NCI-H187 treated with DMSO at 0.1 percent for 48 hours (cell line): ENCODE measurements at places on chromosomes 7 and 10.

GRCh38 chr7:30612658-30613265, 18.1 kb downstream of the GARS1 start:
- no peak for DNase-seq

- no peak for DNase-seq
Observed at GRCh38 chr7:54632696-54633095, 90.5 kb downstream of the VSTM2A start.

DNA sequence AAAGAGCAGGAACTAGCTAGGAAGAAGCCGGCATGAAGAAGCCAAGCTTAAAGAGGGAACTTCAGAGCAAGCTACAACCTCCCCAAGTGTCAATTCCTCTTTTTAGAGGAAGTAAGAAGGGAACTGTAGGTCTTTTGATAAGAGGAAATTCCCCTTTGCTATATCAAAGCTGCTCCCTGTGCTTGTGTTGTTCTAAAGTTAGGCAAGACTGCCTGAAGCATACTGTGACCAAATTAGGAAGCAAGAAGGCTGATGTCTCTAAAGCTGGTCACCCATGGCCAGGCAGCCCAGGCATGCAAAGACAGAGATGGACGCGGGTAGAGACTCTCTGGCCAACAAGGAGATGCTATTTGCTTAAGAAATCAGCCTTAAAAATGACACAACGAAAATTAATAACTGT, 87.9 kb downstream of the RNF216 start:
- DNase-seq: no peak

DNA sequence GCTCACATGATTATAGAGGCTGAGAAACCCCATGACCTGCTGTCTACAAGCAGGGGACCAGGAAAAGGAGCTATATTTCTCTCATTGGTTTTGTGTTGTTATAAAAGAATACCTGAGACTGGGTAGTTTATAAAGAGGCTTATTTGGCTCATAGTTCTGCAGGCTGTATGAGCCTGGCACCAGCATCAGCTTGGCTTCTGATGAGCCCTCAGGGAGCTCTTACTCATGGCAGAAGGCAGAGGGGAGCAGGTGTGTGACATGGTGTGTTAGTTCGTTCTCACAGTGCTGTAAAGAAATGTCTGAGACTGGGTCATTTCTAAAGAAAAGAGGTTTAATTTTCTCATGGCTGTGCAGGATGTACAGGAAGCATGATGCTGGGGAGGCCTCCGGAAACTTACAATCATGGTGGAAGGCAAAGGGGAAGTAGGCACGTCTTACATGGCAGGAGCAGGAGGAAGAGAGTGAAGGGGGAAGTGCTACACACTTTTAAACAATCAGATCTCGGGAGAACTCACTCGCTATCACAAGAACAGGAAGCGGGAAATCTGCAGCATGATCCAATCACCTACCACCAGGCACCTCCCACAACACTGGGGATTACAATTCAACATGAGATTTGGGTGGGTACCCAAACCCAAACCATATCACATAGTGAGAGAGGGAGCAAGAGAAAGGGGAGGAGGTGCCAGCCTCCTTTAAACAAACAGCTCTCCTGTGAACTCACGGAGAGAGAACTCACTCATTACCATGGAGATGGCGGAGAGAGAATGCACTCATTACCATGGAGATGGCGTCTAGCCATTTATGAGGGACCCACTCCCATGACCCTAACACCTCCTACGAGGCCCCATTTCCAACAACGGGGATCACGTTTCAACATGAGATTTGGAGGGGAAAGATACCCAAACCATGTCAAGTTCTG, 133.4 kb downstream of the JCAD start:
- DNase-seq: no peak

GRCh38 chr10:2731940-2732339, 335.4 kb upstream of the PFKP start:
- DNase-seq: no peak

DNA sequence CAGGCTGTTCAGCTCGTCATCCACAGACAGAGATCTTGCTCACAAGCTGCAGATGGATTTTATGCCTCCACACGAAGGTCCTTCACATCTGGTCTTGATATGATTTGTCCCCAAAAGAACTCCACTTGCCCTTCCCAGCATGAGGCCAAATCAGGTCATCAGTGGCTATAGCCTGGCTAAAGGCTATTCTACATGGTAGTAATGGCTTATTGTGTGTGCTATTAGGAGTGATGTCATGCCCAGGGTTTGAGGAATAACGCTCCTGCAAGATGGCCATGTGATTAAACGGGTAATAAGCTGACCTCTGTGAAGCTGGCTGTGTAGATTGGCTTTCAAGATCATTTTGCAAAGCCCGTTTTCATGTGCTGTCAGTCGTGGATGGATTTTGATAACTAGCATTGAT, 313.8 kb downstream of the FRMD4A start:
- DNase-seq: no peak
